Type B pancreatic cell (in vitro differentiated cells): ENCODE measurements at places on chromosomes 13 and 19. TPM values are rescaled to one million over a fixed set of nuclear protein-coding genes. Genes with fewer than 3 reads are reported as not detected.

GAPDHS gene
- not detected in 2 replicates for total RNA-seq

ADGRE3 gene
- total RNA-seq = not detected in 2 replicates

ARHGAP35 gene
- total RNA-seq = 54.1 and 72.3 TPM in 2 replicates

ZNF69 gene
- 18.6 and 20.1 TPM in 2 replicates for total RNA-seq

TJP3 gene
- total RNA-seq = 20.0 and 53.8 TPM in 2 replicates

SELENOV gene
- total RNA-seq = 1.1 TPM in 1 of 2 replicates, not detected in the other

SERP2 gene
- 3.6 and 6.1 TPM in 2 replicates for total RNA-seq

DNA sequence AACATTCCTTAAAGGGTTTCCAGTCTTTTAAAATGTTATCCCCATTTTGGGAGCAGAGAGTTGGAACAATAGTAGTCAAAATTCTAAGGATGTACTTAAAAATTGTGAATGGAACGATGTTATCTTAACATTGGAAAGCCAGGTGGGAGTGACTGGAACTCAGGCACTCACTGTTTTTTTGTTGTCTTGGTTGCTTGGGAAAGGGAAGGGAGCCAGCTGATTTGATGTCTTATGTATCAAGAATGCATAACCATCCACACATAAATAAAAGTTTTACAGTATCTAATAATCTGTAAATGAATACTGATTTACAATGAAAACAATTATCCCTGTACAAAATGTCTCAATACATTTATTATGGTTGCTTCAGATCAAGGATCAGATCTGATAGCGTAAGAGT, 88.7 kb downstream of the SLC10A2 start:
- no peaks in the 10 kb centered on the region for H3K36me3 ChIP-seq
- H3K4me1 ChIP-seq = peaks cover 30% of the 10 kb centered on the region
- H3K4me3 ChIP-seq = no peak overlapping the region
- no peak for DNase-seq
- H3K27me3 ChIP-seq = no peaks in the 10 kb centered on the region
- no peak overlapping the region for H3K27ac ChIP-seq

GRCh38 chr19:7540761-7541474, 5.4 kb downstream of the PNPLA6 start:
- DNase-seq = no peak
- H3K4me1 ChIP-seq = peaks cover 4% of the 10 kb centered on the region
- no peaks in the 10 kb centered on the region for H3K27me3 ChIP-seq
- H3K4me3 ChIP-seq = no peak overlapping the region
- H3K27ac ChIP-seq = no peak overlapping the region

- DNase-seq = no peak
- peaks cover 8% of the 10 kb centered on the region for H3K36me3 ChIP-seq
- no peak overlapping the region for H3K27ac ChIP-seq
- H3K4me1 ChIP-seq = no peaks in the 10 kb centered on the region
- H3K27me3 ChIP-seq = no peaks in the 10 kb centered on the region
Observed at GRCh38 chr19:4510435-4511255, 7.6 kb downstream of the PLIN4 start.

GRCh38 chr19:12872941-12873890, 8.0 kb downstream of the DNASE2 start:
- H3K27me3 ChIP-seq = no peaks in the 10 kb centered on the region
- no peak for DNase-seq
- no peaks in the 10 kb centered on the region for H3K4me1 ChIP-seq

DNA sequence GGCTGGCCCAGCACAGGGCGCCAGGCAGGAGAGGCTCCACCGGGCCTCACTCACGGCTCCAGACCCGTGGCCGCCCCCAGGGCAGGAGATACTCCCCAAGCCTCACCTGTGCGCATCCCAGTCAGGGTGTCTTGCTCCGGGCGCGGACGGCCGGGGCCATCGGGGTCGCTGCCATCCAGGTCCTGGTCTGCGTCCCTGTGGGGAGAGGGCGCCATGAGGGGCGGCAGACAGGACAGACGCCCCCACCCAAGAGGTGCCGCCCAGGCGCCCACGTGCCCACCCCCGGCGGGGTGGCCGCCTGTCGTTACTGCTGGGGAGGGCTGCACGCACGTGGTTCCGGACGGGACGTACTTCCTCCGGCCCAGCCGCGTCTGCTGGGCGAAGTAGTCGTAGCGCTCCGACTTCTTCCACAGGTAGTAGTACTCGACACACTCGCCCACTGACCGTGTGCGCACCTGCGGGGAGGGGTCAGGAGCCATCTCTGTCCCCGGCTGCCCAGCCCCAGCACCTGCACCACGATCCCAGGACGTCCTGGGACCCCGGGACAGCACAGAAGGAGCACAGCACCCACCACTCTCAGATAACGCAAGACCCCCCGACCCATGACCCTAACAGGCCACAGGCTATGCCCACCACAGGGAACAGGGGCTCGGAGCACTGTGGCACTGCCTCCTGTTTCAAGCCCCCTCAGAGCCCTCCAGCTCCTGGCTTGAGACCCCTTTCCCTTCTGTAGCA, 17.4 kb upstream of the PLPP2 start:
- peaks cover 7% of the 10 kb centered on the region for H3K36me3 ChIP-seq
- H3K27ac ChIP-seq = no peak overlapping the region
- no peak overlapping the region for H3K4me3 ChIP-seq

DNA sequence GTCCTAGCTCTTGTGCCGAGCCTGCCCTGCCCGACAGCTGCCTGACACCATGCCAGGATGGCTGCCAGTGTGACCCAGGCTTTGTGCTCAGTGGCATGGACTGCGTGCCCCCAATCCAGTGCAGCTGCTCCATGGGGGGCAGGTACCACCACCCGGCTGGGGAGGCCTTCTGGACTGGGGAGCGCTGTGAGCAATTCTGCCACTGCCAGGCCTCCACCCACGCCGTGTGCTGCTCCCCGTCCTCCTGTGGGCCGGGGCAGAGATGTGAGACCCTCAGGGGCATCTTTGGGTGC, 9.4 kb upstream of the FXYD3 start:
- H3K4me1 ChIP-seq = peaks cover 4% of the 10 kb centered on the region
- no peak overlapping the region for H3K4me3 ChIP-seq
- no peak for DNase-seq
- no peaks in the 10 kb centered on the region for H3K36me3 ChIP-seq

GRCh38 chr13:49838989-49839388, 46.5 kb upstream of the KPNA3 start:
- no peak for DNase-seq
- H3K4me1 ChIP-seq = peaks cover 31% of the 10 kb centered on the region
- no peaks in the 10 kb centered on the region for H3K36me3 ChIP-seq

GRCh38 chr13:43657485-43657884, 129.3 kb downstream of the ENOX1 start:
- no peak overlapping the region for H3K27ac ChIP-seq
- H3K4me3 ChIP-seq = no peak overlapping the region
- peaks cover 5% of the 10 kb centered on the region for H3K4me1 ChIP-seq
- no peaks in the 10 kb centered on the region for H3K36me3 ChIP-seq

DNA sequence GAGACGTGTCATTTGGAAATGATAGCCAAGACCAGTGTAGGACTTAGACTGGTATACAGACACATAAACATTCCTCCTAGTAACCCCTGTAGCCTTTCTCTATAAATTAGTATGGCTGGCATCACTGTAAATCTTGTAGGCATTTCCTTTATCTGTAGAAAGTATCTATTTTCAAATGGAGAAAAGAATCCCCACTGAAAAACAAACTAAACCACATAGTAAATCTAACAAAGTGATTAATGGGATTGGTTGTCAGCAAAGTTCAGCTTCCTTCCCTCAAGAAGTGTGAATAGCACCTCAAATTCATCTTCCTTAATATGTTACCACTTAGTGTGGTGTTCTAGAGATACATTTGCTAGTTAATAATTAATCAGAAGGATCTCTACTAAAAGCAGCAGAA, 119.4 kb upstream of the NBEA start:
- H3K4me3 ChIP-seq = no peak overlapping the region
- peaks cover 12% of the 10 kb centered on the region for H3K27me3 ChIP-seq
- H3K27ac ChIP-seq = no peak overlapping the region
- DNase-seq = no peak
- no peaks in the 10 kb centered on the region for H3K36me3 ChIP-seq

- peak overlapping the region; percentile 91 for H3K4me3 ChIP-seq
- H3K27me3 ChIP-seq = no peaks in the 10 kb centered on the region
- peak; percentile 82 for DNase-seq
Observed at GRCh38 chr19:51689751-51690453, 3.2 kb upstream of the SPACA6 start.

- peak overlapping the region; percentile 92 for H3K4me3 ChIP-seq
- peak overlapping the region; percentile 63 for H3K27ac ChIP-seq
- H3K4me1 ChIP-seq = peaks cover 8% of the 10 kb centered on the region
- DNase-seq = no peak
- peaks cover 66% of the 10 kb centered on the region for H3K27me3 ChIP-seq
- no peaks in the 10 kb centered on the region for H3K36me3 ChIP-seq
Observed at GRCh38 chr19:18223860-18224524, 2.2 kb downstream of the PDE4C start.

GRCh38 chr13:28099396-28100149, 803 bp downstream of the FLT3 start:
- no peak for DNase-seq
- no peak overlapping the region for H3K27ac ChIP-seq
- H3K4me3 ChIP-seq = peak overlapping the region; percentile 83
- no peaks in the 10 kb centered on the region for H3K36me3 ChIP-seq
- H3K4me1 ChIP-seq = no peaks in the 10 kb centered on the region

DNA sequence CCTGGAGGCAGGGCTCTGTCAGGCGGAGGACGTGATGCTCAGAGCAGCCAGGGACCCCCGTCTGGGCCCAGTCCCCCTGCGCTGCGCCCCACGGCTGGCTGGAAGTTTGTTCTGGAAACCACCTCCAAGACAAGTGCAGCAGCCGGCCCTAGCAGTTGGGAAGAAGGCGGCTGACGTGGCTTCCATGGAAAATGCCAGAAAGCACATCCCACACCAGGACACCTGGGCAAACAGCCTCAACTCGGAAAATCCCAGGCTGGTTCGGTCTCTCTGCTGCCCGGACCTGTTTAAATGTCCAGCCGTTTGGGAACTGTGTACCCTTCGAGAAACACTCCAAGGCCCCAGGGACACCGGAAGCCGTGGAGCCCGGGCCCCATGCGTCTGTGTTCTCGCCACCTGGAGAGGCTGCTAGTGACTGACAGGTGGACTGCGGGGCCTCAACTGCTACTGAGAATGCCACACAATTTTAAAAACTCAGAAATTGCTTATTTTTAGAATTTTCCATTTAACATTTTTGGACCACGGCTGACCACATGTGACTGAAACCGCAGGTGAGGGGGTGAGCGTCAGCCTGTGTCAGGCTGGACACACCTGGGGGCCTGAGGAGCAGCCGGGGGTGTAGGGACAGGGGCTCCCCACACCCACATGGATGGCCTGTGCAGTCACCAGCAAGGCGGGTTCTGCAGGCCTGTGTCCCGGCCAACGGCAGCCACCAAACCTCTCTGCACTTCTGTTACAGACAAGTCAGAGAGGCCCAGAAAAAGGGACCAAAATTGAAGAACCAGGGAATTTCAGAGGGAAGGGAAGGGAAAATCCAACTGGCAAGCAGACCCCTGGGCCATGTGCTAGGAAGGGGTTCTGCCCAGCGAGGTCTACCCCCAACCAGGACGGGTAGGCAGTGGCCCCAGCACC, 31.7 kb downstream of the RASA3 start:
- H3K4me3 ChIP-seq = no peak overlapping the region
- H3K27ac ChIP-seq = peak overlapping the region; percentile 92
- H3K36me3 ChIP-seq = no peaks in the 10 kb centered on the region
- H3K4me1 ChIP-seq = peaks cover 28% of the 10 kb centered on the region

DNA sequence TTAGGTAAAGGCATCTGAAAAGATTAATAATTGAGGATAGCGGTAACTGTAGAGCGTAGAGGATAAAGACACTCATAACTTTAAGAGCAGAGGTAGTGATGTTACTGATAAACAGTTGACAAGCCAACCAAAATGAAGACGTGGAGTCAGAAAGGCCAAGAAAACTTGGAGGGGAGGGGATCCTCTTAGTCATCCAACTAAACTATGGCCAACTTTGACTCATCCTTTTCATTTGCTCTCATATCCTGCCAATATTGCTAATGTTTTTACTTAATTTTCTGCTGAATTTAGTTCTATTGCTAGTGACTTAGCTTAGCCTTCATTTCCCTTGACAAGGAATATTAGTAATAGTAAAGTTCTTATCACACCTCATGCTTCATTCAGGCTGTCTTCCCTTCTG, 13.4 kb downstream of the ITGBL1 start:
- no peaks in the 10 kb centered on the region for H3K4me1 ChIP-seq
- no peak overlapping the region for H3K4me3 ChIP-seq
- no peak for DNase-seq
- H3K36me3 ChIP-seq = no peaks in the 10 kb centered on the region
- no peaks in the 10 kb centered on the region for H3K27me3 ChIP-seq

DNA sequence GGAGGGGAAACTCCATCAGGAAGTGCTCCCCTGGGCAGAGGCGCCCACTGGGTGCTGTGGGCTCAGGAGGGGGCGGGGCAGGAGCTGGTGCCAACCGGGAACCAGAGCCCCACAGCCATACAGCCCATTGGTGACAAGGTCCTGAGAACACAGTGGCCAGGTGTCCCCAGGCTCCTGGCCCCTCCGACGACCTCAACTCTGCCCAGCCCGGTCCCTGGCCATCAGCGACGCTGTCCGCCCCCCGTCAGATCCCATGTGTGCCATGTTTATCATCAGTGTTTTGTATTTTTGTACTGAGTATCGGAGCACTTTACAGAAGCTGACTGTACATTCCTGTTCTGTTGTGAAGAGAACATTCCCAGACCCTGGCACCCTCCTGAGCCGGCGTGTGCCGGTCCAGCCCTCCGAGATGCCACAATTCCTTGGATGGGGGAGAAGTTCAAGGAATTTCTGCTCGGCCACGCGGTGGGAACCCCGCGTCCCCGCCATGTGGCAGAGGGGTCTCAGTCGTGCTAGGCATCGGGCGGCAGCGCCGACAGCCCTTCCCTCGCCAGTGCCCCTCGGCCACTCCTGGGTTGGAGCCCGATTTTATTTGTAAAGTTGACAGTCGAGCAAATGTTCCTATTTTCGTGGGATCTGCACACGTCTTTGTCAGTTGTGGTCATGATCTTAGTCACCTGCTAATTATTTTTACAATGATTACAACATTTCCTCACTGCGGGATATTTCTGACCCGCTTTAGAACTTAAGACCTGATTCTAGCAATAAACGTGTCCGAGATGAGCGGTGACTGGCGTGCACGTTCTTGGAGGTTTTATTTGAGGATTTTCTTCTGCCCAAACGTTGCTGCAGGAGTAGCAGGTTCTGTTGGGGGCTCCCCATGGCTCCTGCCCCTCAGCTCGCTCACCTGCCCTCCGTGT, 16.9 kb downstream of the PEX11G start:
- H3K36me3 ChIP-seq = no peaks in the 10 kb centered on the region
- H3K4me3 ChIP-seq = no peak overlapping the region
- H3K27me3 ChIP-seq = no peaks in the 10 kb centered on the region
- H3K4me1 ChIP-seq = no peaks in the 10 kb centered on the region
